ENCODE measurements at places on chromosomes 13 and 19. TPM values are rescaled to one million over a fixed set of nuclear protein-coding genes. Genes with fewer than 3 reads are reported as not detected.

NCAN gene
- total RNA-seq = under 0.01 TPM

ZNF439 gene
- 6.7 TPM for total RNA-seq

CEACAM7 gene
- total RNA-seq = not detected

SH2D3A gene
- not detected for total RNA-seq

DNAAF3 gene
- total RNA-seq = 0.75 TPM

ZNF626 gene
- 15.6 TPM for total RNA-seq

ADGRE2 gene
- 0.11 TPM for total RNA-seq

TMEM255B gene
- 1.3 TPM for total RNA-seq

KCNJ14 gene
- 0.37 TPM for total RNA-seq

ZNF667 gene
- 5.5 TPM for total RNA-seq

Measured in uterine smooth muscle cell (primary cell).